Activated T-cell treated with anti-CD3 and anti-CD28 coated beads for 24 hours (primary cell): ENCODE measurements at places on chromosomes 5 and 9.

DNA sequence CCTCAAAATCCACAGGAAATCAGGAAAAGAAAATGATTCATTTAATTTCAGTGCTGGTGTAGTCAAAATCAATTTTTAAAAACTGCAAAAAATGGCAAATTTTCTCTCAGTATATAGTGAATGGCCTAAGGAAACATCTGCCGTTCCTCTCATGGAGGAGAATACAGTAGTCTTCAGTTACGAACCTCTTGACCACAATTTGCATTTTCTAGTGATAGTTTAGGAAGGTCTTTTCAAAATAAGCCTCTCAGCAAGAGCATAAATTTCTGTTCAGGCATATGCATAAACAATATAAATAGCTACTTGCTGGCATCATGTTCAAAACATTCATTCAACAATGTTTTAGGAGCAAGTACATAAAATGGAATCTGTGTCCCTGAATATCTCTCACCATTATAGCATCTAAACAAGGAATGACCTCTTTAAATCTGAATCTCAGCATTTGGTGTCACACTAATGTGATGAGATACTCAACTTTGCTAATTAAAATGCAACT, 33.5 kb downstream of the HAPLN1 start:
- no peak for DNase-seq

GRCh38 chr5:36066540-36067210, at the start of gene UGT3A2:
UGT3A2 (minus strand) TSS chr5:36066882; CDS start chr5:36066789, 93 bp downstream.
- DNase-seq = no peak

GRCh38 chr9:75539523-75539922, 350.9 kb upstream of the PCSK5 start:
- no peak for DNase-seq

- no peak for DNase-seq
These were observed 34.8 kb downstream of the ACOT12 start for GRCh38 chr5:81359108-81359507.

DNA sequence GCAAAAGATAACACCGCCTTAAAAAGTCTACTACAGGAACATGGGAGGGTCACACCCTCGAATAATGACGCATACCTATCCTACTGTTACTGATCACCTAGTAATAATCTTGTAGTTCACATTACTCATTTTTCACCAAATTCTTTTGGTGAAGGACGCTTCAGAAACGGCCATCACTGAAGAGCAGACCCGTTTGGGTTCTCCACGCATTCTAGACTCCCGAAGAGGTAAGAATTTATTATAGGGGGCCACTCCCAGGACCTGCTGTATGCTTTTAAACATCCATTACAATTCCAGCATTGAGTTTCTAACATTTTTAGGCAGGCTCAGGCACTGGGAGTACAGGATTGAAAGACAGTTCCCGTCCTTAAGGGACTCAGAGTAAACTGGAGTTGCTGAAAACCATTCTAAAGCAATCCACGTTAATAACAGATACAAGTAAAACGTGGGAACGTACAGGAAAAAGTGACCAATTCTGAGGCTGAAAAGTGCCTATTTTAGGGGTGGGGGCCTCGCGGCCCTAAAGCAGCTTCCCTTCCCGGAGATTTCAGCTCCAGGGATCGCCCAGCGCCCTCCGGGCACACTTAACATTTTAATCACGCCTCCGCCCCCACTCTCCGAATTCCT, at the start of gene FER:
Gene FER, plus strand, starts transcription at position 124 of the 627 bp plus-strand sequence. CDS start 50,286 bp downstream, outside the sequence.
- peak; percentile 32 for DNase-seq

DNA sequence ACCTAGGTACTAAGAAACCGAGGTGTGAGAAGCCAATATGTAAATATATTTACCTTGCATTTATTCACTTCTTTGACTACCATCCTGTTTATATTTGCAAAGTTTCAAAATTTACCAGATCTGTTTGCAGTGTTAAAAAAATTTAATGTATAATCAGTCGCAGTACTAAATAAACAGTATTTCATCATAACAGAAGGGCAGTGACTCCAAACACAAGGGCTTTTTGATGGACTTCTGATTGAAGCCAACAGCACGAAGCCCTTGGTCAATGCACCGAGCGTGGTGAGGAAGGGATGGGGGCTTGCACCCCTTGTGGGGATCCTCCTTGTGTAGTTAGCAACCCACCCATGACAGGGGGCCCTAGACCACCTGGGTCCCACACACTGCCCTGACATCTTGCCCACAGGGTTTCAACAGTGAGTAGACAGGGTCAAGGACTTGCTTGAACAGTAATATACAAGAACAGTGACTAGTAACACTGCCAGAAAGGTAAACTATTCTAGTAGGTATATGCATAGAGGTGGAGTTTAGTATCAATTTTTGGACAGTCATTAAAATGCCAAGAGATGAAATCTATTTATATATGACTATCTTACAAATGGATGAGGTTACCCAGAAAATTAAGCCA, 52.6 kb upstream of the TBC1D9B start:
- DNase-seq = no peak
